ENCODE measurements at places on chromosomes 2 and 18. TPM values are rescaled to one million over a fixed set of nuclear protein-coding genes. Genes with fewer than 3 reads are reported as not detected.

The FOXI3 gene
- total RNA-seq, result not detected

The TTN gene
- 11.0 TPM for total RNA-seq

The NEURL3 gene
- not detected for total RNA-seq

The DSC2 gene
- not detected for total RNA-seq

The MC2R gene
- not detected for total RNA-seq

The HRH4 gene
- not detected for total RNA-seq

The RFTN2 gene
- total RNA-seq, result not detected
